NB4 (cell line): ENCODE measurements at places on chromosomes 11 and 22.
A peak's percentile ranks its signal among the peaks of the same experiment; 100 is the strongest.

DNA sequence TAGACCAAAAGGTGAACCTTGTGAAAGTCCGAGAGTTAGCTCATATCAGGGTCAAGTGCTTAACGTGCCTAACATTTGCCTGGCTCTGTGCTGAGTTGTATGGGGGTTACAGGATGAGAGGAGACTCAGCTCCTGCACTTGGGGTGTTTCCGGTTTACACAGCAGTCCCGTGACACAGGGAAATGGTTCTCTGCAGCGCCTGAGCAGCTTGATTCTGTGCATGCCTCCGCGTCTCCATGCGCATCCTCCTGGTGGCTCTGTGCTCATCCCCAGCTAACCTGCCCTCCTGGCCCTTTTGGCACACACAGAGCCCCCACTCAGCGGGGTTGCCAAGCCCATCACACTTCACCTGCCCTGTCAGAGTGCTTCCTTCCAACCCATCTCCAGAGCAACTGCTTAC lies 238.3 kb upstream of the TBCEL start:
- DNase-seq: no peak

DNA sequence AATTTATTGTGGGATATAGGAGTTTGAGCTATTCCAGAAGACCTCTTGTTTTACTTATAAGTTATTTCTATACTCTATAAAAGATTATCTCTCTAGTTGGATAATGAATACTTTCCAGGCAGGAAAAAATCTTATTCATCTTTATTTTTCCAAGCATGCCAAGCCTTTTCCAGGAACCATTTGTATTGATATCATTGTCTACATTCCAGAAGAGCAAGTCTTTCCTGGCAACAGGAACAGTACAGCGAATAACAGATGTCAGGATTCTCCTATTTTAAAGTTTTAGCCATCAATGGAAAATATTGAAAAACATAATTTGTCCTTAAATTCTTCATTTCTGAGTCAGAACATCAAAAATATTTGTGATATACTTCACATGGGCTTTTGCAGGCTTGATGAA lies 5.2 kb upstream of the NXPE1 start:
- no peak for DNase-seq

DNA sequence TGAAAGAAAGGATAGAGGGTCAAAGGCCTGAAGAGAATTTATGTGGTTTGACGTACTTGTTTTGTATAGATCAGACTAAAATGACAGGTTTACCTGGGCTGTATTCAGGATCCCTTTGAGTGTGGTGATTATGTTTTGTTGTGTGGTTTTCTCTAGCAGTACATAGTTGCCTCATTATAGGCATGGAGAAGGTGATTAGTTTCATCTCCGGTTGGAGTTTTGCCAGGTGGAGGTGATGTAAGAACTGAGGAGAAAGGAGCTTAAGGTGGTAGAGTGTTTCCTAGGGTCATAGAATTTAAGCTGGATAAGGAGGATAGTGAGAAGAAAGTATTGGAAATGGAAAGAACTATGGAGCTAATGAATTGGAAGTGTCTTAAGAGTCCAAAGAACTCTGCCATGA lies 229.0 kb downstream of the TMEM135 start:
- no peak for DNase-seq

DNA sequence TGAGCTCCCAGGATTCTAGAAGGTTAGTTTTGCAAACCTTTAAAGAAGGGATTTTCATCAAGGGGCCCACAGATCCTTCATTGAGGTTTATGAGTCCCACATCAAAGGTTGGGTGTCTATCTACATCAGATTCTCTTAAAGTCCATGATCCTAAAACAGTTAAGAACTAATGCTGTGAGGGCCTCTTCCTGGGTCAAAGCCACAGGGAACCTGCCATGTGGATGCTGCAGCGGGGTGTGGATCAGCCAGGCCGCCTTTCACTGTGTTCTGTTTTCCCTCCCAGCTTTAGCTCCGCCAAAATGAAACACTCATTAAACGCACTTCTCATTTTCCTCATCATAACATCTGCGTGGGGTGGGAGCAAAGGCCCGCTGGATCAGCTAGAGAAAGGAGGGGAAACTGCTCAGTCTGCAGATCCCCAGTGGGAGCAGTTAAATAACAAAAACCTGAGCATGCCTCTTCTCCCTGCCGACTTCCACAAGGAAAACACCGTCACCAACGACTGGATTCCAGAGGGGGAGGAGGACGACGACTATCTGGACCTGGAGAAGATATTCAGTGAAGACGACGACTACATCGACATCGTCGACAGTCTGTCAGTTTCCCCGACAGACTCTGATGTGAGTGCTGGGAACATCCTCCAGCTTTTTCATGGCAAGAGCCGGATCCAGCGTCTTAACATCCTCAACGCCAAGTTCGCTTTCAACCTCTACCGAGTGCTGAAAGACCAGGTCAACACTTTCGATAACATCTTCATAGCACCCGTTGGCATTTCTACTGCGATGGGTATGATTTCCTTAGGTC lies 5.3 kb downstream of the SERPIND1 start:
- no peak for DNase-seq

- DNase-seq: no peak
These were observed 34.8 kb upstream of the VWA5A start for GRCh38 chr11:124080327-124081001.

DNA sequence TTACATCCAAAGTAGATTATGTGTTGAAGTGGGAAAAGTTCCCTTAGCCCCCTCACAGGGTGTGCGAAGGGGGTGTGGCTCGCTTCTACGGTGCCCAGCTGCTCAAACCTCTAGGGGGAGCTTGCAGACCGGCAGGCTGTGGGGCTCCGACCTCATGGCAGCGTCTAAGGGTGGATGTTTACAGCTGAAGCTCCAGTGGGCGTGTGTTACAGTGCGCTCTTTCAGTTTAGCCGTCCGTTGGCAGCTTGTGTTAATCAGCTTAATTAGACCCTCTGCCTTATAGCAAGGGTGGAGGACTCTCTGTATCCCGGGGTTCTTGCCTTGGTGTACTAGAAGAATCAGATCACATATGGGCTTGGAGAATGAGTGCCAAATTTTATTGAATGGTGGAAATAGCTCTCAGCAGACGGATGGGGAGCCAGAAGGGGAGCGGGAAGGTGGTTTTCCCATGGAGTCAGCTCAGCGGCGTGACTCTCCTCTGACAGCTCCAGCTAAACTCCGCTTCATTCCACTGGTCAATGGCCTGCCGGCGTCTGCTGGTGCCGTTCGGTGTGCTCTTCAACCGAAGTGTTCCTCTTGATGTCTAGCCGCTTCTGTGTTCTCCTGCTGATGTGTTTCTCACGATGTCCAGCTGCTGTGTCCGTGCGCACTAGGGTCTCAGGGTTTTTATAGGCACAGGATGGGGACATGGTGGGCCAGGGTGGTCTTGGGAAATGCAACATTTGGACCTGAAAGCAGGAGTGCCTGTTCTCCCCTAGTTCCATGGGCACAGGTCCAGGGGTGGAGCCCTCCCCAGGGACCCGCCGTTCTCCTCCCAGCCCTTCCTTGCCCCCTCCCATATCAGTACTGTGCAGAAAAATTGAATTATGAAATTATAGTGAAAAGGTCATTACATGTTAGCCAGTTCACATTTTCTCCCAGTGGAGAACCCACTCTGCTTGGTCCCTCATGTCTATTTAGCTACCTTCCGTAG lies 28.6 kb upstream of the OR10G7 start:
- DNase-seq: peak; percentile 86

DNA sequence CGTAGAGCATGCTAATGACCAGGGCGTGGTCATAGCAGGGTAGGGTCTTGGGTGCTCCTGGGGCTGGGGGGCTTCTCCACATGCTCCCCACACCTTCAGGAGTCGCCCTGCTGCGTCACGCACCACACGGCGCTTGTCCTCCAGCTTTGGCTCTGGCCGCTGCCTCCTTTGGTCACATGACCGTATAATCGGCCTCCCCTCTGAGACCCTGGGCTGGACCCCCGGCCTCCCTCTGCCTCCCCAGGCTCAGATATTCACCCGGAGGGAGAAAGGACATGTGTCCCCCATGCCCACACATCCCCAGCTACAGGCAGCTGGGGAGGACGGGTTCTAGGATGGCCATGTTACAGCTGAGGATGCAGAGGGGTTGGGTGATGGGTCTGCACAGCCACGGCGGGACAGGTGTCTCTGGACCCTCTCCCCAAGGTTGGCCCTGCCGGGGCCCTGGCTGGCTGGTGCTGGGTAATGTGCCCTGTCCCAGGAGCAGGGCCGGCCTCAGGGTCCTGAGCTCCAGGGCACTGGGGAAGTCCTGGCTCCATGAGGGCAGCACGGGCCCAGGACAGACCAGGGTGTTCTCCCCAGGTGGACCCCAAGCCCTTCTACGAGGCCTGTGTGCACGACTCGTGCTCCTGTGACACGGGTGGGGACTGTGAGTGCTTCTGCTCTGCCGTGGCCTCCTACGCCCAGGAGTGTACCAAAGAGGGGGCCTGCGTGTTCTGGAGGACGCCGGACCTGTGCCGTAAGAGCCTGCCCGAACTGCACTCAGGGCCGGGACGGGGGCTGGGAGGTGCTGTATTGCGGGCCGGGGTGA lies 14.5 kb downstream of the MUC2 start:
- DNase-seq: no peak

DNA sequence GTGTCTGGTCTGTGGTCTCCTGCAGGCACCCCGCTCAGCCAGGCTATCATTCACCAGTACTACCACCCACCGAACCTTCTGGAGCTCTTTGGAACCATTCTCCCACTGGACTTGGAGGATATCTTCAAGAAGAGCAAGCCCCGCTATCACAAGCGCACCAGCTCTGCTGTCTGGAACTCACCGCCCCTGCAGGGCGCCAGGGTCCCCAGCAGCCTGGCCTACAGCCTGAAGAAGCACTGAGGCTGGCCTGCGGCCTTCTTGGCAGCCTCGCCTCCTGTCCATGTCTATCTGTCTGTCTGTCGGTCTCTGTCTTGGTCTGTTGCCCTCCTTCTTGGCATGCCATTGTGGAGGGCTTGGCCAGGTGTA lies 27.9 kb downstream of the INCENP start:
- no peak for DNase-seq

GRCh38 chr11:73203790-73204189 lies 14.3 kb upstream of the P2RY2 start:
- peak; percentile 91 for DNase-seq

- no peak for DNase-seq
These were observed 858.5 kb upstream of the FAT3 start for GRCh38 chr11:91365986-91366585.

DNA sequence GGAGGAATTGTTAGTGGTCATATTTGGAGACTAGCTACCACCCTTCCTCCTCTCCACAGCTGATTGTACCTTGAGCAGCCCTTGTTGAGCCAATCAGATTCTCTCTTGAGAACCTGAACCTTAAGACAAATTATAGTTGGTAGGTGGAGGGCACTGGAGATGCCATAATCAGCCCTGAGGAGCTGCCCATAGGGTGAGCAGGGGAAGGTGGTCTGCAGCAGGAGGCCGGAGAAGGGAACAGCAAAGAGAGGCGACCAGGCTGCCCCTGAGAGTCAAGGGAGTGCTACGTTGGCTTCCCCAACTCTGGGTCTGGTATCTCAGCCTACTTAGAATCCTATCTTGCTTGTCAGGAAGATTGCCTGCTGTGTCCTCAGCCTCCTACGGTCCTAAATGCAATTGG lies 2.7 kb upstream of the SDF2L1 start:
- no peak for DNase-seq

- DNase-seq: no peak
These were observed 42.5 kb downstream of the SNX19 start for GRCh38 chr11:130873761-130874160.

- no peak for DNase-seq
These were observed 13.2 kb upstream of the RGL4 start for GRCh38 chr22:23677701-23677995.

DNA sequence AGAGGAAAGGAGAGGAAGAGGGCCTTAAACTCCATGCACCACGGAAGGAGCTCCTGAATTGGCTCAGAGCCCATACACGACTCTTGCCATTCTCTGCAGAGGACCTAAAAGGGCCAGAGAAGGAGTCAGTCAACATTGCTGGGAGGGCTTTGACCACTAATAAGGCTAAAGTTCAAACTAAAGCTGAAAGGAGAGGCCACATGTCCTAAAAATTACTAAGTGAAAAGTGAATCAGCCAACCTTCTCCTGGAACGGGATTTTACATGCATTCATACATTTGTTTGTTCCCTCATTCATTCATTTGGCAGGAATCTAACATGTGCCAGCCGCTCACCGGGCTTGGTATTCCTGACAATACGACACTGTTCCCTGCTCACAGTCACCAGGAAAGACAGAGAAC lies 10.5 kb downstream of the CLMP start:
- no peak for DNase-seq

GRCh38 chr11:31825838-31826484 lies 14.8 kb upstream of the PAX6 start:
- DNase-seq: no peak

DNA sequence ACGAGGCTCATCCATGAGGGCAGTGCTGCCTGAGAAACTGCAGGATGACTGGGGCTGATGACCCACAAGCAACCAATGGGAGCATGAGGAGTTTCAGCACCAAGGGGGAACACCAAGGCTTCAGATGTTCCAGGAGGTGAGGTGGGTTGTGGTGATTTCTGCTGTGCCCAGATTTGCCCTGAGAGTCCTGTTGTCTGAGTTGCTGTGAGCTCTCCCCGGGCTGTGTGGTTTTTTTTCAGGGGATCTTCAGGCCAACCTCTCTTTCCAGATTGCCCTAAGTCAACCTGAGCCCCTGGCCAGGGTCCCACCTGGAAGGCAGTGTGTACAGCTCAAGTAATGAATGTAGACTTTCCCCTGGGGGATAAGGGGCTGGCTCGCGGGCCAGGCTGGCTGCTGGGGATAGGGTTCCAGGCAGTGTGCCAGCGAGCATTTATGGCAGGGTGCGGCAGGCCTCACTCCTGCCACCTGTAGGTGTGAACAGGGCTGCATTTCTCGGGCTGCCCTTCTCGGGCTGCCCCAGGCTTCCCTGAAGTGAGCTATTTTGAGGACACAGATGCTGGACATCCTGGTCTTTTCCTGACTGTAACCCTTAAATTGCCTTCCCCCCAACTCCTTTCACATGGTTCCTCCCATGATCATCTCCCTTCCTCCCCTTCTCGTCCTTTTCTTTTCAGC lies 9.8 kb downstream of the SLC22A6 start:
- peak; percentile 59 for DNase-seq

GRCh38 chr22:46297151-46297812 lies 612 bp downstream of the GTSE1 start:
- peak; percentile 66 for DNase-seq

DNA sequence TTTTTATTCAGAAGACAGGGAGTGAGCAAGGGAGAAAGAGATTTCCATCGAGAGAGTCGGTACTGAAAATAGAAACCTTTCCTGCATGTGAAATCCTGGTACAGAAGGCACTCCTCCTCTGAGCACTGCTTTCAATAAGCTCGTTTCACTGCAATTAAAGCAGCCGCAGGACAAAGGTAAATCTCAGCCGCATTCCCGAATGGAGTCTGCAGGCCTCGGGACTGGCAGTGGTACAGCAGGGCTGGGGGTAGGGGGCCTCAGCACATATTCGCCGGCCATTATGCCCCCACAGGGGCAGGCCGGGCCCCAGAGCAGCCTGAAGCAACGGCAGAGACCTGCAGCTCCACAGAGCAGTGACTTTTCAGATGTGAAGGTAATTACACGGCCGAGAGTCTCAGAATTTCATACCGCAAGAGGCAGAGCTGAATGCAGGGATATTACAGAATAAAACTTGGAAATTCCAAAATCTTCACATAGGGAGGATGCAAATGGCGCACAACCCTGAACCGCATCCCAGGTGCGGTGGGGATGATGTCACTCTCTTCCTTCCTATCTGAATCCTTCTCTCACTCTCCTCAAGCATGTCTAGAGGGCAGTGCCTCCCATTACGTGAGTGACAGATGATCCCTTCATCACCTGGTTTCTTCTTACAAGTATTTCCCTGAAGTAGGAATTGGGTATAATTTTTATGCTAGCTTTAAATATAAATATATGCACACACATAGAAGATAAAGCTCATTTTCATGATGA lies 622.1 kb downstream of the OPCML start:
- no peak for DNase-seq

- no peak for DNase-seq
These were observed 10.9 kb upstream of the GRK2 start for GRCh38 chr11:67255353-67255752.
